Stimulated activated CD4-positive, alpha-beta T cell treated with anti-CD3 and anti-CD28 coated beads, TNF-alpha, amount 100 ng/mL, for 1 hour (primary cell): ENCODE measurements at places on chromosomes 11 and 22.

DNA sequence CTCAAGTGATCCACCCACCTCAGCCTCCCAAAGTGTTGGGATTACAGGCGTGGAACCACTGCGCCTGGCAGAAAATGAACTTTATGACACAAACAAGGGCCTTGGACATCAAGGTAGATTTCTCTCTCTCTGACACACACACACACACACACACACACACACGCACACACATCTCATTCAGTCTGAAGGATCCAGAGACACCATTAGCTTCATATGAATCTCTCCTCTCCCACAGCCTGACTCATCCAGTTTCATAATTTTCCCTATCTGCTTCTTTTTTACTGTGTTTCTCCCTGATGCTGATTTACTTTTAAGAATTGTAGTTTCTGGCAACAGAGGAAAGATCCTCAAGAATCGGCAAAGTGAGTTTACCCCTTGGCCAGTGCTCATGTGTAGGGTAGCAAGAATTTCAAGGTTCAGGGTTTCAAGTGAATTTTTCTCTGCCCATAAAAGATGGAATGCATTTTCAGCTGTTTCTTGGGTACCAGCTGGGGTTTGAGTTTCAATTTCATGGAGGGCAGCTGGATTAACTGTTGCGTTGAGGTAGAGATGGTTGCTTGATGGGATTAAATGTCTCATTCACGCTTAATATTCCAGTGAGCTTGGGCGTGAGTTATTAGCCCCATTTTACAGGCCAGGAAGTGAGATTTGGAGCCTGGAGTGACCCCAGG, 3.5 kb downstream of the MYO18B start:
- no peak for DNase-seq

DNA sequence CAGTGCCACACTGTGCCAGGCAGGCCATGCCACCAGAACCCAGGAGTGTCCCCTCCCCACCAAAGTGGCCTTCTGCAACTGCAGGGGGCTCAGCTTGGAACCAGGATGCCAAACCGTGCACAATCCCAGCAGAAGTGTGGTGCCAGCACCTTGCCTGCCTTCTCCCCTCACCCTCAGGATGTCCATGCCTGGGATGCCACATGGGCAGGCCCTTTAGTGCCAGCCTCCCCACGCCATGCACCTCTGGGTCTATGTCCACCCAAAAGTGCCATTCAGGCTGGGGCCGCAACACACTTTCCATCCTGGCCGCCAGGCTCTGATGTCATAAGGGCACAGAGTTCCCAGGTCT, 8.7 kb upstream of the TBC1D22A start:
- no peak for DNase-seq

DNA sequence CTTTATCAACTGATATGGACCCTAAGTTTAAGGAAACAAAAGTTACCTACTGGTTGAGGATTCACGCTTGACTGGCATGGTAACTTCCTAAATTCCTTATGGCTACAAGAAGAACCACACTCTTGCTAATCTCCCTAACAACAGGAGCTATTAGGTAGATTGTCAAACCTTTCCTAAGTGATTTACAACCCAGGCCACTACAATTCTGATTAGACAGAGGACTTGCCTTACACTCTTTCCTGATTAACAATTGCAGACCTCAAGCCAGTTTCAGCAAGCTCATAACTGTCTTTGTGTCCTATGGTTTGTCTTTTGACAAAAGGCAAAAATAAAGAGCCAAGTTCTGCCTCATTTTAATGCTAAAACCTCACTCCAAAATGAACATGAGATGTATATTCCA, 16.3 kb downstream of the OR52K2 start:
- DNase-seq, result no peak

- no peak for DNase-seq
Observed at GRCh38 chr22:25882360-25882759, 140.4 kb downstream of the MYO18B start.
